ELR (cell line): ENCODE measurements at places on chromosomes 4 and X.

GRCh38 chr4:41213625-41214135, 662 bp downstream of the APBB2 start:
- peak; percentile 42 for DNase-seq

DNA sequence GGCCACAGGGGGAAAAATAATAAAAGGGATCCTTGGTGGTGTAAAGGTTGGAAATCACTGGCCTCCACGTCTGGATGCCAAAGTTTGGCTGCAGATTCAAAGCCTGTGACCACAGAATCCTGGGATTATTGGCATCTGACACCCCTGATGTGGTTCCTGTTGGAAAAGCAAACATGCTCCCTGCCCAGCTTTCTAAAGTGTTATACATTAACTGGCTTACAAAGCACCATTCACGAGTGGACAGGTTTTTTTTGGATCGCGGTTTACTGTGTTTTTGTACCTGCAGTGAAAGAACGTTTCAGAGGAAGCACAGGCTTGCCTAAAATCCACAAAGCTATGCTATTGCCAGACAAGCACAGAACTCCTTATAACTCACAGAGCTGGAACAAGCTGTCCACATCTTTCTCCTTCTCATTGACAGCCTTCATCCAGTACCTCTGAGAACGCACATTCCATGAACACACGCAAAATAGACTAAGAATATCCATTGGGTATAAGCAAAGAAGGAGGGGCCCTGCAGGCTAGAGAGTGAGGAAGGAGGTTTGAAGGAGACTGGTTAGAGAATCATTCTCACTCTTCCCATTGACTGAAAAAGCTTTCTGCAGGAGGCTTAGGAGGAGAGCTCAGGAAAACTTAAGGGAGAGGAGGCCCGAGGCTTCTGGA, 14.5 kb upstream of the CAPN6 start:
- DNase-seq, result no peak

- no peak for DNase-seq
These were observed 246.9 kb downstream of the EVC2 start for GRCh38 chr4:5461477-5461876.

GRCh38 chr4:124123181-124123580, 589.4 kb downstream of the ANKRD50 start:
- no peak for DNase-seq

- peak; percentile 71 for DNase-seq
These were observed 5.7 kb upstream of the SCOC start for GRCh38 chr4:140367738-140368137.

GRCh38 chr4:142818031-142818430, 28.1 kb downstream of the INPP4B start:
- DNase-seq, result peak; percentile 24

DNA sequence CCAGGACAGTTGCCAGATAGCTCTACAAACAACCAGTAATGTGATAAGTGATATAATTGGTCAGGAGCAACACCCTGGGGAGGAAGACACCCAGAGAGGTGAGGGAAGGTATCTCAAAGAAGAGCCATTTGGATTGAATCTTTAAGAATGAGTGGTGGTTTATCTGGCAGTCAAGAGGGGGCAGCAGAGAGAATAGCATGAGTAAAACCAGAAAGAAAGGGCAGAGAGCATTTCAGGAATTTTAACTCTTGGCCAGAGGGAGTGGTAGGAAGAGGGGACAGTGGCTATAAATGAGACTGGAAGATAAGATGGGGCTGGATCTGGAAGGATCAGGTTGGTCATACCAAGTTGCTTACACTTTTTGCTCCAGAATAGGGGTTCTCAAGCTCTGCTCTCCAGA, 5.9 kb upstream of the SEPTIN6 start:
- DNase-seq, result peak; percentile 66

- DNase-seq, result peak; percentile 71
These were observed 124.2 kb downstream of the C4orf51 start for GRCh38 chr4:145804116-145804515.
